ENCODE measurements at places on chromosomes 1 and 21. TPM values are rescaled to one million over a fixed set of nuclear protein-coding genes. Genes with fewer than 3 reads are reported as not detected.
A peak's percentile ranks its signal among the peaks of the same experiment; 100 is the strongest.

The SLC50A1 gene
- total RNA-seq, result 79.2 TPM

The TMEM61 gene
- 1.0 TPM for total RNA-seq

The CAPN9 gene
- 0.04 TPM for total RNA-seq

- DNase-seq, result no peak
These were observed 227.9 kb downstream of the RERE start for GRCh38 chr1:8589571-8589970.

The FMO2 gene
- total RNA-seq, result 0.03 TPM

DNA sequence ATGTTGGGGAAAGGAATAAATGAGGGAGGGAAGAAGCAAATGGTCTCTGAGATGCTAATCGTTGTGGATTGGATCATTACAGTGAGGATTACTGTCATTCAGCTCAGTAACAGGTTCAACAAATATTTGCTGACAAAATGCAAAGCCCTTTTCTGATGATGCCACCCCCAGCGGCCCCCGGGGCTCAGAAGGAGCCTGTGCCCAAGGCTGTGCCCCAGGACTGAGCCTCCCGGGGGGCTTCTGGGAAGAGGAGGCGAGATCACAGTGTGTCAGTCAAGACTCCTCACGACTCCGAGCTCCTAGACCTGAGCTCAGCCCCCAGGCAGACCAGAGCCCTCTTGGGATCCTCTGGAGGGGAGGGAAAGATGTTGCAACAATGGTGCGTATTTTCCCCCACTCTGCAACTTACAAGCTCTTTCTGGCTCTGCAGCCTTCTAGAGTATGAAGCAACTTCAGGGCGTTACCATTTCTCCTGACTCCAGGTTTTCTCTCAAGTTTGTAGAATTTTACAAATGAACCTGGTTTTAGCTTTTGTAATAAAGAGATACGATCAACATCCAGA lies 20.8 kb downstream of the EPHA8 start:
- no peak for DNase-seq

- no peak for DNase-seq
These were observed 37.7 kb downstream of the COQ8A start for GRCh38 chr1:226977643-226978431.

DNA sequence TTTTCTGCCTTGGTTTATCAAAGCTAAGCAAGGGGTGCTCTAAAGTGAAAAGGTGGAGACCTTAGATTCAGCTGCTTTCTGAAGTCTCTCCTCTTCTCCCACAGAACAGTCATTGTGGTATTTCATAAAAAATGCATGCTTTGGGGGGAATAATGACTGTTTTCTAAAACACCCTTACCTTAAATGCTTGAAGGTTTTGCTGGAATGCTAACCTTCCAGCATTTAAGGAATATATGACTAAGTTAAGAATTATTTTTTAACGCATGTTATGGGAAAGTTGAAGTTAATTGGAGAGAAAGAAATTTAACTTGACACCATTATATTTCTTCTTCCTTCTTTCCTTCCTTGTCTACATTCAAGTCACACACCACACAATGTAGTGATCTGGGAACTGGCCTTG lies 162.5 kb downstream of the ROR1 start:
- DNase-seq, result no peak

The CA14 gene
- total RNA-seq, result 75.4 TPM

GRCh38 chr1:174828264-174828663 lies 171.5 kb upstream of the CACYBP start:
- no peak for DNase-seq

DNA sequence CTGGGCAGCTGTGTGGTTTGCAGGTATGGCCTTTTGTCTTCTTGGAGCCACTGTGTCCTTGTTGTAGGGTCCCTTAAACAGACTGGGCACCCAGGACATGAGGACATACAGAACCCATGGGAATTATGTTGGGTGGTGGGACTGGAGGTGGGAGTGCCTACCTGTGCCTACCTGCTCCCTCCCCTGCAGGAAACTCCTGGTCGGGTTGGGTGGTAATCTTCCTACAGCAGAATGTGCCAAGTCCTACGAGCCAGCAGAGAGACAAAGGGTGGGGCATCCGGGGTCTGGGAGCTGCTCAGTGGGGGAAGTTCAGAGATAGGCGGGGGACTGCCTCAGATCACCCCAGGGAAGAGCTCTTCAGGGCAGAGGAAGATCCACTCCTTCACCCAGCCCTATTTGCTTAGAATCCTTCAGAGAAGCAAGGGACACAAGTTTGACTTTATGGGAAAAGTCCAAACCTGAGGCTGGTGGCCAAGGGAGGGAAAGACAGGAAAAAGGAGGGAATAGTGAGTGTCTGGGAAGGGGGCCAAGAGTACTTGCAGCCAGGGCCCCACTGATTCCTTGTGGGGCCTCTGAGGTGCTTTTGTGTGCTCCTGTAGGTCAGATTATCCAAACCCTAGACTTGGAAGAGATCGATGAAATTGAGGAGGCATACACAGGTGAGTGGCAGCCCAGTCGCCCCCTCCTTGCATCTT lies 58.3 kb downstream of the KIF21B start:
- peak; percentile 38 for DNase-seq

DNA sequence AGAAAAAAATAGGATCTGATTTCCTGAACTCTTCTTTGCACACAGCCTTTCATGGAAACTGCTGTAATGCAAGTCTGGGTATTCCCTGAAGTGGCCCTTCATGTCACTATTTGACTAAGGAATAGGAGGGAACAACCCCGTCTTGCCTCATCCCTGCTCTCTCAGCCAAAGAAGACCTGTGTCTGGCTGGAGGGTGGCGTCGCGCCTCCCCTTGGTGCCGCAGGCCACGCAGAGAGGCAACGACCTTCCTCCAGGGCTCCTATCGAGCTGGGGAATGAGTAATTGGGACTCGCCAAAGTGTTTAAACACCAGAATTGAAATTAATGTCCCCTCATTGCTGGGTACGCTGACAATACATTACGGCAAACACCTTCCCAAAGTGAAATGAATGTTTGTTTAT lies 129.8 kb downstream of the PBX1 start:
- DNase-seq, result no peak

- no peak for DNase-seq
These were observed 134.2 kb downstream of the EDEM3 start for GRCh38 chr1:184620469-184620868.

The MROH7 gene
- 0.03 TPM for total RNA-seq

DNA sequence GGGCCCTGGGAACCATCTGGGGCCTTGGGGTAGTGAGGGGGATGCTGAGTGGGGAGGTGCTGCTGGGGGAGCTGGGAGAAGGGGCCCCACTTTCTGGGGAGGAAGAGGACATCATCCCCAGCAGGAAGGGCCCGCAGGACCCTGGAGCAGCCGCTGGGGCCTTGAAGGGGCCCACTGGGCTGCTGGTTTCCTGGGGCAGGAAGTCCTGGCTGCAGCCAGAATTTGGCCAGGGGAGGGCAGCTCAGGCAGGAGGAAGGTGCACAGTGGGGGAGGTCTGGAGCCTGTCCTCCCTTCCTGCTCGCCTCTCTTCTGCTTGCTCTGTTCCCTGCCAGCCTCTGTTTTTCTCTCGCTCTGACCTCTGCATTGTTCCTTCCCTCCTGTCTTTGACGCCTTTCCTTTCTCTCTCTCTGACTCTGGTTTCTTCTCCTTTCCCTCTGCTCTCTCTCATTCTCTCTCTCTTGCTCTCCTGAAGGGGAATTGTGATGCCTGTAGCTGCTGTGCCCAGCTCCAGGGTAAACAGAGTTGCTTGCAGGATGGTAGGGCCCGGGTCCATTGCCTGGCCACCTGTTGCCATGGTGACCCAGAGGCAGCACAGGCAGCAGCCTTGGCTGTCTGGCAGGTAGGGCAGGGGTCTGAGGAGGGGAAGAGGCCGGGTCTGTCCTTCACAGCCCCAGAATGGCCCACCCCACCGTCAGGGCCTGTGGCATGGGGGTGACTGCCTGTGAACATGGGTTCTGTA lies 23.9 kb downstream of the ACOT11 start:
- peak; percentile 87 for DNase-seq

GRCh38 chr1:38539931-38540330 lies 319.6 kb downstream of the RRAGC start:
- no peak for DNase-seq

The ICOSLG gene
- total RNA-seq, result 0.96 TPM

DNA sequence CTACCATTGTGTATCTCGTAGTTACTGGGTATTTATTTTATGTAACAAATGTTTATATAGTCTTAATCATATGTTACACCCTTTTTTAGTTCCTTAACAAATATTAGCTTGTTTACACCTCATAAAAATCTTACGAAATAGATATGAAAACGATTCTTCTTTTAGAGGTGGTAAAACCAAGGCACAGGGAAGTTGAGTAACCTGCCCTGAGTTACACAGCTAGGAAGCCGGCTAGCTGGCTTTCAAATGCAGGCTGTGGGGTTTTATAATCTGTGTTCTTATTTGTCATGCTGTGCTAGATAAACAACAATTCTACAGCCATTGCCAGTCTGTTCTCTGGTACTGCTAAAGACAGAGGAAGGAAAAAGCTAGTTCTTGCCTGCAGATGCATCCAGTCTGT lies 109.6 kb downstream of the NOS1AP start:
- no peak for DNase-seq

DNA sequence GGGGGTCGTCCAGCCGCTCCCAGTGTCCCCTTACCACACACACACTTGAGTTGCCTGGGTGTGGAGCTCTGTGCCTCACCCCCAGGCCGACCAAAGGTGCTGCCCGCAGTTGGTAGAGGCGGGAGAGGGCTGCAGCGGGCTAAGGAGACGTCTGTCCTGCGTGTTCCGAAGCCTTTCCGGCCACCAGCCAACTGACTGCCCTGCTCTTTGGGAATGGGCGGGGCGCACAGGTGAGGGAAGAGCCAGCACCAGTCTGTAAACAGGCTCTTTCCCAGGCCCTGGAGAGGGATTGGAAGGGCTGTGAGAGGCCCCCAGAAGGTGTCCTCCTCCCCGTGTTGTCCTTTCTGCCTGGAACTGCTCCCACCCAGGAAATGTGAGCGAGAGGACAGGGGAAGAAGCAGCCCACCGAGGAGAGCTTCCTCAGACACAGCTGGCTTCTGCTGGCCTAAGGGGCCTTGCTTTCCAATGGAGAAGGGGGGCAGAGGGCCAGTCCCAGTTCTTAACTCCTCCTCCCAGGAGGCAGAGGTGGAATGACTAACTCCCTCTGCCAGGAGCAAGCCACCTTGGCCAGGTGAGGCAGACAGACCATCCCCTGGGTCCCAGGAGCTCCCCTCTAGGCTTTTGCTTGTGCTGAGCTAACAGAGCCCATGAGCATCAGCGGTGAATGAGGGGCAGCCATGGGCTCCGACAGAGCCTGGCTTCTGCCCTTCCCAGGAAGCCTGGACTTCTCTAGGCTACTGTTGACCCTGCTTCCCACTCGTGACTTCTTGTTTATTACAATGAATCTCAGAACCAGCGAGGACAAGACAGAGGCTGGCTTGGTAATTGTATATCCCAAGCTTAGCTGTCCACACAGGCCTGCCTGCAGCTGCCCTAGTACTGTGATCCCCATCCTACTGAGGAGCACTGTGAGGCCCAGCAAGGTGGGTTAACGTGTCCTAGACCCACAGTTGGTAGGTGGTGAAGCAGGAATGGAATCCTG lies 158.1 kb upstream of the COA6 start:
- peak; percentile 80 for DNase-seq

The TCP10L gene
- total RNA-seq, result 3.1 TPM

DNA sequence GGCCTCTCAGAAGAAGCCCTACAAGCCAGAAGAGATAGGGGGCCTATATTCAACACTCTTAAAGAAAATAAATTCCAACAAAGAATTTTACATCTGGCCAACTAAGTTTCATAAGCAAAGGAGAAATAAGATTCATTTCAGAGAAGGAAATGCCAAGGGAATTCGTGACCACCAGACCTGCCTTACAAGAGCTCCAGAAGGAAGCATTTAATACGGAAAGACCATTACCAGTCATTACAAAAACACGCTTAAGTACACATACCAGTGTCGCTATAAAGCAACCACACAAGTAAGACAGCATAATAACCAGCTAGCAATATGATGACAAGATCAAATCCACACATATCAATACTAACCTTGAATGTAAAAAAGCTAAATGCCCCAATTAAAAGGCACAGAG lies 704.9 kb upstream of the CHRM3 start:
- no peak for DNase-seq

GRCh38 chr1:214332946-214333798 lies 52.2 kb downstream of the SMYD2 start:
- DNase-seq, result peak; percentile 77

GRCh38 chr1:91024481-91025119 lies 2.8 kb upstream of the ZNF644 start:
- no peak for DNase-seq

- DNase-seq, result no peak
These were observed 712.1 kb upstream of the CHRM3 start for GRCh38 chr1:238674316-238674715.

The CD5L gene
- total RNA-seq, result not detected

DNA sequence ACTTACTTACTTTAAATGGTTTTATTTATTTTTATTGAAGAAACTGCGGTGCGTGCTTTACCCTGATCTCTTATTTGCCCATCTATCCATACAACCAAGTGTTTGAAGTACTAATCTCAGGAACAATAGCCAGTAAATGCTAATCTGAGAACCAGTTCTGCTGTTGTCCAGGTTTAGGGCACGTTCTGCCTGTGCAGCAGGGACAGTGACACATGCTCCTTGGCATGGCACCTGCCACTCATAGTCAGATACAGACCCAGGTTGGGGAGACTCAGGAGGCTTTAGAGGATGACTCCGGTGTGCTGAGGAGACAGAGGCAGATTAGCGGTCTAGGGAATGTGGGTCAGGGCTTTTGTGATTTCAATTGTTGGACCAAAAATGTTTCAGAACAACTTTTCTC lies 83.6 kb downstream of the NRIP1 start:
- no peak for DNase-seq

The RAB7B gene
- total RNA-seq, result not detected

The INAVA gene
- total RNA-seq, result 44.5 TPM

- no peak for DNase-seq
These were observed 161.0 kb downstream of the ZNF326 start for GRCh38 chr1:90155721-90156487.

The ZSWIM5 gene
- total RNA-seq, result 4.7 TPM

The DIRAS3 gene
- 0.10 TPM for total RNA-seq

The KLHDC7A gene
- total RNA-seq, result 11.2 TPM

GRCh38 chr1:36389999-36390398 lies 4.3 kb upstream of the STK40 start:
- DNase-seq, result no peak

DNA sequence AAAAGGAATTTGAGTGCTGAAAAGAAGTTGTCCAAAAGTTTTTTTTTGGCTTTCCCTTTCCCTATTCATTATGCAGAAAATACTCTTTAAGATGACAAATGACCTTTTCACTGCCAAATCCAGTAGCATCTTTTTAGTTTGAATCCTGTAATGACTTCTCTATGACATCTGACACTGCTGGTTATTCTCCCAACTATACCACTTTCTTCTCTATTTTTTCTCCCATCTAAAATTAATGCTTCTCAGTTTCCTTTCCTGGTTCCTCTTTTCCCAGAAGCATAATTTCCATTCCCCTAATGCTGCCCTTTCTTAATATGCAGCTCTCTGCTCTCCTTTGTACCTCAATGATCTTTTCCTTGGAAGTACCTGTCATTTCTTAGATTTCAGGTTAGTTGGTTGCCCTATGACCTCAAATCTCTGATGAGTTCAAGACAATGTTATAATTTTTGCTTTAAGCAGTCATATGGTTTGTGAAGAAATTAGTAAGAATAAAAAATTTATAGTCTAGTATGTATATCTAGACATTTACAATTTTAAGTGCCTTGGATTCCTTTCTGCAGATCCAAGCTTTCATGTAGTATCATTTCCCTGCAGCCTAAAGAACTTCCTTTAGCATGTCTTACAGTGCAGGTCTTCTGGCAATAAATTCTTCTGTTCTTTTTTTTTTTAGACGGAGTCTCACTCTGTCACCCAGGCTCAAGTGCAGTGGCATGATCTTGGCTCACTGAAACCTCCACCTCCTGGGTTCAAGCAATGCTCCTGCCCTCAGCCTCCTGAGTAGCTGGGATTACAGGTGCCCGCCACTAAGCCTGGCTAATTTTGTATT lies 150.8 kb downstream of the CDC42BPA start:
- DNase-seq, result no peak
